ENCODE measurements at places on chromosomes 1 and 21.

DNA sequence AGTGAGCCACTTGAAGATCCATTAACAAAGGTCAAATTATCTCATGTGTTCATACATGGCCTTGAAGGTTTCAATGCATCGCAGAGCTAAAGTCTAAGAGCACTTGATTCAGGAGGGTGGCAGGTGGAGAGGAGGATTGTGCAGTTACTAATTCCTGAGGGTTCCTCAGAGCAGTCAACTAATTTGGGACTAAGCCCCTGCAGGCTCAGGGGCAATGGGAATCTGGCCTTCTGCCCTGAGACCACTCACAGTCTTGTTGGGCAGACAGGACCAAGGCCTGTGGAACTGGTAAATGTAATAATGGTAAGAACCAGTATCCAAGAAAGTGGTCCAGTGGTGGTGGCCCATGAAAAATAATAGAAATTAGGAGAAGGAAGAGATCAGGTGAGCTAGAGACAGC, 127.4 kb upstream of the HMGB4 start:
- no peak for DNase-seq

DNA sequence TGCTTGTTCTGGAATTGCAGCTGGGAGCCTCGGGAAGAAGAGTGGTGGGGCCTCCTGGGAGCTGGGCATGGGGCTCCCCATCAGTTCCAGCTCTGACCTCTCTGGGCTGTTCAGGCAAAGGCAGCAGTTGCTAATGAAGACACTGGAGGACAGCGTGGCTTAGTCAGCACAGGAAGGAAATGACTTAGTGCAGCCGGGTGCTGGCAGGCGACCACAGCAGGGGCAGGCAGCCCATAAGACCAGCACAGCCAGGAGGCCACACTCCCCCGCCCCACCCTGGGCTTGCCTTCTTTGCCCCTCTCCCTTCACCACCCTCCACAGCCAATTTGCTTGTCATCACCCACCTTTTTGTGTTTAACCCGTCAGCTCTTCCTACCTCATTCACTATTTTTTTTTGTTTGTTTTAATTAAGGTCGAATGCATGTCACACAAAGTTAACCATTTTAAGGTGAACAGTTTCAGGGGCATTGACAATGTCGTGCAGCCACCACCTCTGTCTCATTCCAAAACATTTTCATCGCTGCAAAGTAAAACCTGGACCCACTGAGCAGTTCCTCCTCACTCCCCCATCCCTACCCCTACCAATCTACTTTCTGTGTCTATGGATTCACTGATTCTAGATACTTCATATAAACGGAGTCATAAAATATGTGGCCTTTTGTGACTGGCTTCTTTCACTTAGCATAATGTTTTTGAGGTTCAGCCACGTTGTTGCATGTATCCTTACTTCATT, 10.9 kb downstream of the OLIG2 start:
- DNase-seq: peak; percentile 44

- no peak for DNase-seq
Measured at GRCh38 chr1:112307930-112308591, 88.0 kb upstream of the CTTNBP2NL start.

GRCh38 chr1:202578565-202578964, 131.7 kb downstream of the SYT2 start:
- DNase-seq: no peak

- DNase-seq: peak; percentile 27
Measured at GRCh38 chr21:34582506-34583150, 32.3 kb downstream of the RCAN1 start.

DNA sequence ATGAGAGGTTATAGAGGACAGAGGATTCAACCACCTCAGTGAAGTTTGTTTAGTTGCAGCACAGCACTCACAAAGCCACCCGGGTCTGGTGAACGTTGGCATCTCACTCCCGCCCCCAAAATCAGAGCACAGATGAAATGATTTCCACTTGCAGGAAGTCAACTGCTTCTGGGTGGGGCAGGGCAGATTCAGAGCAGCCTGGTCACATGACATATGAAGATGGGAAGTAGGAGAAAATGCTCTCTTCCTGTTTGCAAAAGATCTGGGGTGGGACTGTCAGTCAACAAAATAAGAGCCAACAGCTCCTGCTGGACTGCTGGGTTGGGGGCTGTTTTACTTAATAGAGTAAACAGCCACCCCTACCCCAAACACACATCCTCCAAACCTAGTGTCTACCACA, 43.2 kb downstream of the LRRC71 start:
- peak; percentile 19 for DNase-seq

DNA sequence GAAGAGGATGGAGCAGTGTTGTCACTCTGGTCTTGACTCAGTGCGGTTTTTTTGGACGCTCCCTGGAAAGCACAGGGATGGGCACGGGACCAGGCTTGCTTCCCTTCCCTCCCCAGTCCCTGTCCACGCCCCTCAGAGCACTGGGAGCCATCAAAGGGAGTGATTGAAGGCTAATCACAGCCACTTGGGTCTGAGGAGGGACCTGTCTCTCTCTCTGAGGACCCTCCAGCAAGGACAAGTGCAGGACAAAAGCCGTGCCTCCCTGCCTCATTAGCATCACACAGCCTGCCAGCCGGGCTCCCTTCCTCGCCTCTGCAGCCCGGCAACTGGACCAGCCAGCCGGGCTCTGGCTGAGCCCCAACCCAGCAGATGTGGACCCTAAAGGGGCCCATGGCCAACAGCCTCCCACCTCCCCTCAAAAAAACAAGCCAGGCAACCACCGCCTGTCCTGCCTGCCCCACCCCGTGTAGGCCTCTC, 18.6 kb upstream of the PDZK1IP1 start:
- no peak for DNase-seq

DNA sequence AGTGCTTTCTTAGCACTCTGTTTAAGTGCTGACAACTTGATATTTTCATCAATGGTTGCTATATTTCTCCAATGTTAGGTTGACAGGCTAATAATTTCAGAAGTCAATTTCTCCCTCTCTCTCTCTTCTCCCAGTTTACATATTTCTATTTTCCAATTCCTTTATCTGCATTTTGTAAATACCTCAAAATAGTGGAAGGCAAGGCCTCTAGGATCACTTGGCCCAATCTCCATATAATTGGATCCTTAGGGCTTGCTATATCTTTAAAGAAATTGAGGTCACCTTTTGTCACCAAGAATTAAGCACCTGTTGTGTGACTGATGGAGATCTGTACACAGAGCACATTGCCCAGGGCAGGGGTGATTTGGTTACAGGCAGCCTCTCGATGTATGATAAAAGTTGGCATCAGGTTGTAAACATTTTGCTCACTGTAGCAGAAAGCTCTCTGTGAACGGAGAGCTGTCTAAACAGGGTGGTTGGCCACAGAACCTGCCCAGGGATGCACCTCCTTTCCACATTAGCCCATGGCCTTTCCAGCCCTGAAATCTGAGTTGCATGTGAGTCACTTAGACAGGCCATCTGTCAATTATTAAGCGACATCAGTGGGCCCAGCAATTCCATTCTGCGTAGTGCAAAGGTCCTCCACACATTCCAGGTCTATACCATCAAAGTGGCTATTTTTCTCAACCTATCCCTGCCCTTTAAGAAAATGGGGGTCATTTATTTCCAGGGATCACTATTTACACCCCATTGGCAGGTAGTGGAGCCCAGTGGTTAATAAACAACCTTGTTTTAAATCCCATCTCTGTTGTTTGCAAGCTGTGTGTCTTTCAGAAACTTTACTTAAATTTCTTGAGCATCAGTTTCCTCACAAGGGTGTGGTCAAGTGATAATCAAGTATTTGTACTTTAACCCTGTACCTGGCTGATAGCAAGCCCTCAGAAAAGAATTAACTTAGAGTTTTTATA, 29.1 kb upstream of the IRF2BP2 start:
- DNase-seq: no peak

- no peak for DNase-seq
Measured at GRCh38 chr21:42027085-42027821, 17.1 kb upstream of the ZBTB21 start.

DNA sequence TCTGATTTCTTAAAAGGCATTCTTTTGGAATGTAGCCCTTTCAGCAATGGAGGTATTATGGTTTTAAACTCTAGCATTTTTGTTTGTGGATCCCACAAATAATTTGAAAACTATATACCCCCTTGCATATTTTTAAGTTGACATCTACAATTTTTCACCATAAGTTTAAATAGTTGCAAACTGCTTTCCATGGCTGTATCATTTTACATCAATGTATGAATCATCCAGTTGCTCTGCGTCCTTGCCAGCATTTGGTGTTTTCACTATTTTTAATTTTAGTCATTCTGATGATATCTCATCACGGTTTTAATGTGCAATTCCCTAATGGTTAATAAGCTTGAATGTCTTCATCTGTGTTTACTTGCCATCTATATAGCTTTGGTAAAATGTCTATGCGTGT, 20.7 kb downstream of the DIPK1A start:
- no peak for DNase-seq

- peak; percentile 77 for DNase-seq
Measured at GRCh38 chr1:16078925-16079656, 5.6 kb upstream of the FAM131C start.

DNA sequence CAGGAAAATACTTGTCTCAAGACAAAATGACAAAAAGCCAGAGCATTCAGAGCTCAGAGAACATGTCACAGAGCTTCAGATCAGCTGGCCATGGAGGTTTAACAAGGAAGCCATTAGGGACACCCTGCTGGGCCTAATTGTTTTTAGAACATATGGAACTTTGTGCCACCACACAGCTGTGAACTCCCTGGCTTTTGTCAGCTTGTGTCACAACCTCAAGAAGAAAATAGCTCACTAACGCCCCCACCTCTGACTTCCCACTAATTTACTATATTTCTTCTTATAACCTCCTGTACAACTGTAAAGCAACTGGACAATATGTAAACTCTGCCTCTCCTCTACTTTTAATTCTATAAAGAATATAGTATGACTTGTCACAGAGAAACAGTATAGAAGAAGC, 21.0 kb upstream of the TDRD10 start:
- no peak for DNase-seq

DNA sequence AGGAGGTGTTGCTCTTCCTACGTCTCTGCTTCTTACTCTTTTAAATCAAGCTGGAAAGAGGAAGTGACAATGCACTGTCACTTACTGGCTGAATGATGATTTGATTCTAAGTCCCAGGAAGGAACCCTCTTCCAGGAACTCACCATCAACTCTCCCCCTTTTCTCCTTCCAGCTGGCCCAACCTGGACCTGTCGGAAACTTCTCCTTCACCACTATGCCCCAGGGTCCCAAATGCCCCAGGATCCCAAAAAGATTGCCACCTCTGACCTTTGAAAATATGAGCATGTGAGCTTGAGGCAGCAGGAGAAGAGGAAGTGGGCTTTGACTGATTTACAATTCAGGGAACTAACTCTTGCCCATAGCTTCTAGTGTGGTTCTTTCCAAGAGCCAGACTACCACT, 5.3 kb upstream of the ADAMTS5 start:
- DNase-seq: no peak

GRCh38 chr1:28579401-28579800, 12.7 kb upstream of the RAB42 start:
- DNase-seq: no peak

DNA sequence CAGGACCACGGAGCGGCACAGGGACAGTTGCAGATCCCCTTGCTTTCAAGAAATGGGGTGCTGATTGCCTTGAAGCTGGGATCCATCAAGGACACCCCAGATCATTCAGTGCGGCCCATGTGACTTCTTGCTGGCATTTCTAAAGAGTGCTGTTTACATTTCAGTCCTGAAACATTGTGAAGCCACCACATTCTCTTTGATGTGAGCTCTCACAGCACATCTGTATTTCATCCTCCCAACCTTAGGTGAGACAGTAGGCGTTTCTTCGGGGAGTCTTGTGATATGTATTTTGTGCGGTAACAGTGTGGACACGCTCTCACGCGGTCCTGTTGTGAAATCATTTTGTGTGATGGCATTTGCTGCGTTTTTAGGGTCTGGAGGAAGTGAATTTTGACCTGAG, 57.2 kb downstream of the CACHD1 start:
- DNase-seq: peak; percentile 13

GRCh38 chr1:14786109-14786675, 187.7 kb downstream of the KAZN start:
- no peak for DNase-seq
